ENCODE measurements at places on chromosomes 5 and 9.

GRCh38 chr9:82180711-82181110 is 192.1 kb downstream of the SPATA31D1 start:
- DNase-seq: no peak

DNA sequence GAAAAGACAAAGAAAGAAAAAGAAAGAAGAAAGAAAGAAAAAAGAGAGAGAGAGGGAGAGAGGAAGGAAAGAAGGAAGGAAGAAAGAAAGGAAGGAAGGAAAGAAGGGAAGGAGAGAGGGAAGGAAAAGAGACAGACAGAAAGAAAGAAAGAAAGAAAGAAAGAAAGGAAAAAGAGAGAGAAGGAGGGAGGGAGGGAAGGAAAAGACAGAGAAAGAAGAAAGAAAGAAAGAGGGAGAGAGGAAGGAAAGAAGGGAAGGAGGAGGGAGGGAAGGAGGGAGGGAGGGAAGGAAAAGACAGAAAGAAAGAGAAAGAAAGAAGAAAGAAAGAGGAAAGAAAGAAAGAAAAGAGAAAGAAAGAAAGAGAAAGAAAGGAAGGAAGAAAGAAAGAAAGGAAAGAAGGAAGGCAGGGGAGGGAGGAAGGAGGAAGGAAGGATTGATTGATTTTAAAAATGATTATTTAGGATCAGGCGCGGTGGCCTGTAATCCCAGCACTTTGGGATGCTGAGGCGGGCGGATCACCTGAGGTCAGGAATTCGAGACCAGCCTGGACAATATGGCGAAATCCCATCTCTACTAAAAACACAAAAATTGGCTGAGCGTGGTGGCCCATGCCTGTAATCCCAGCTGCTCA is 23.3 kb upstream of the TOR1B start:
- no peak for DNase-seq

GRCh38 chr5:80407735-80408483 is at the start of gene ZFYVE16:
TSS of gene ZFYVE16 (plus strand) at chr5:80408064. CDS start at chr5:80434148, 26,084 bp downstream.
- DNase-seq: peak; percentile 100

- DNase-seq: no peak
Measured at GRCh38 chr9:70119786-70120185, 76.1 kb downstream of the MAMDC2 start.

- DNase-seq: no peak
Measured at GRCh38 chr5:22050931-22051330, 802.2 kb downstream of the CDH12 start.

- no peak for DNase-seq
Measured at GRCh38 chr9:125343518-125344275, 82.1 kb downstream of the GAPVD1 start.

DNA sequence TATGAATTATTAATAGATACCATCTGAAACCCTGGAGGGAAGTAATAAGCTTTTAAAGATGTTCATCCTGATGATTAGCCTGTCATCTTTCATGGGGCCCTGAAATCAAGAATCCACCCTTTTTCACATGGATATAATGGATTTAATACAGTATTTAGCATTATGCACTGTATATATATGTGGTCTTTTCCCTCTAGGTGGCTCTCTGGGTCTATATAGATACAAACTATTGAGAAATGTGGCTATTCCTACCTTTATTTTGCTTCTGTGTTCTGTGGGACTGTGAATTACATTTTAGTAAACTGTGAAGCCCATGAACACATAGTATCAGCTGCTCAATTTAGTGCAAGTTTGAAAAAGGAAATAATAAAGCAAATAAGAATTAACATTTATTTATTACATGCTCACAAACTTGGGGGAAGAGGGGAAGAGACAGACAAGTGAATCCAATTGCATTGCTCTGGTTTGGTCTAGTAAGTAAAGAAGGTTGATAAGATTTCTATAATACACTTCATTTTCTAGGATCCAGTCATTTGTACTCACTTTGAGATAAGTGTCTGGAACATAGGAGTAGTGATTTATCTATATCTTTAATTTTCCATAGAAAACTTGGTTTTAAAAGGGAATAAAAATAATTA is 112.2 kb downstream of the SCAMP1 start:
- DNase-seq: no peak

- DNase-seq: no peak
Measured at GRCh38 chr5:113487416-113487780, 855 bp downstream of the MCC start.

DNA sequence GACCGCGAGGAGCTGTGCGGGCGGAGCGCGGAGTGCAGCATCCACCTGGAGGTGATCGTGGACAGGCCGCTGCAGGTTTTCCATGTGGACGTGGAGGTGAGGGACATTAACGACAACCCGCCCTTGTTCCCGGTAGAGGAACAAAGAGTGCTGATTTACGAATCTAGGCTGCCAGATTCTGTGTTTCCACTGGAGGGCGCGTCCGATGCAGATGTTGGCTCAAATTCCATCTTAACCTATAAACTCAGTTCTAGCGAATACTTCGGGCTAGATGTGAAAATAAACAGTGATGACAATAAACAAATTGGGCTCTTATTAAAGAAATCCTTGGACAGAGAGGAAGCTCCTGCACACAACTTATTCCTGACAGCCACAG is 590 bp downstream of the PCDHA6 start:
- DNase-seq: no peak

- no peak for DNase-seq
Measured at GRCh38 chr9:127033061-127033460, 89.4 kb downstream of the ANGPTL2 start.

DNA sequence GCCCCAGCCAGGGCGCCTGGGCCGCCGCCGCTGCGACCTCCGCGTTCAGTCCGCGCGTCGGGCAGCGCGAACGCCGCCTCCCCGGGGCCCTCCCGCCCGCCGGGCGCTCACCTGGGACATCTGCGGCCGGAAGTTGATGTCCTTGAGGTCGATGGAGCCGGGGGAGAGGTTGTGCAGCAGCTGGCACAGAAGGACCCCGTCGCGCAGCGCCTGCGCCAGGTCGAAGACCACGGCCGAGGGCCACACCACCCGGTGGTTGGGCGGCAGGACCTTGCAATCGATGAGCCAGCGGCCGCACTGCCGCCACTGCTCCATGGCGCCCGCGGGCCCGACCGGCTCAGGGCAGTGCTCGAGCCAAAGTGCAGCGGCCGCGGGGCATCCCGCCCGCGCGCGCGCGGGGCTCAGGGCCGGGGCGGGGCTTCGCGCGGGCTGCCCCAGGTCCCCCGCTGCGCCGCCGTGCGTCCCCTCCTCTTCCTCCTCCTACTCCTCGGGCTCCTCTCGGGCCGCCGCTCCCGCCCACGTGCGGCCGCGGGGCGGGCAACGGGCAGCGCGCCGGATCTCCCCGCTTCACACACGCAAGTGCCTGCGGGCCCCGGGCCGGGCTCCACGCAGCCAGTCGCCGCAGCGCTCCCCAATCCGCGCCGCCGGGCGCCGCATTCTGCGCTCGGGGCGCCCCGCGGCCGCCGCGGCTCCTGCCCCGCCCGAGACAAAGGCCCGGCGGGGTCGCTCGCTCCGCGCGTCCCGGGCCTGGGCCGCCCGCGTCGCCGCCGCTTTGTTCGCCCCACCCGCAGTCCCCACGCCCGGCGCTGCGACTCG is at the start of gene VAV2:
TSS of gene VAV2 (minus strand) at position 361 of the 816 bp plus-strand sequence. CDS start at position 315, 46 bp downstream.
- DNase-seq: no peak

DNA sequence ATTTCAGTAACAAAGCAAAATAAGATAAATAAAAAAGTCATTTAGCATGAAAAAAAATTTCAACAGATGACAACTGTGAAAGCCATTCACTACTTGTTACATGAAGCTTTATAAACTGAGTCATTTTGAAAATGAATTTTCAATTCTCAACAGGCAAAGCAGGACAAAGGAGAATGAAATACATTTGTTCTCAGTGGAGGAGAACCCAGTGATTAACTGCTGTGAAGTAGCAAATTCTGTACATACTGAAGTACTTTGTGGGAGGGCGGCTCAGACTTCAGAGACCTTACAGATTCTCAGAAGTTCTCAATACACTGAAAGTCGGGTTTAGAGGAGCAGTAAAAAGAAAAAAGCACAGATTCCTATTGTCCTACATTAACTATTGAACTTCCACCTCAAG is 21.7 kb downstream of the SKIC3 start:
- no peak for DNase-seq

- peak; percentile 42 for DNase-seq
Measured at GRCh38 chr9:16191691-16192402, 639.0 kb downstream of the CCDC171 start.

DNA sequence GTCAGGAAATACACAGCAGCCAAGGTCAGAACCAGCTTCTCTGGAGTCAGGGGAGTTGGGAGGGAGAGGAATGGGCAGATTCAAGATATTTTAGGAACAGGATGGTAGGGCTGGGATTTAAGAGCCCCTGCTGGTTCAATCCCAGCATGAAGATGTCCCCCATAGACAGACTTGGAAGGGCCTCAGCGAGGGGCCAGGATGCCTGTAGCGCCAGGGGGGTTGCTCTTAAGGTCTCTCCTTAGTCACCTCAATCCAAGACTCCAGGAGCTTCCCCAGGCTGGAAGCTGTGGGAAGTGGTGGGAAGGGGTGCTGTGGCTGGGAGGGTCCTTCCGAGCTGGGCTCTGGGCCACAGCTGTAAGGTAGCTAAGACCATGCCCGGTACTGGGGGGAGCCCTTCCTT is 8.1 kb upstream of the TSPAN17 start:
- DNase-seq: no peak

- peak; percentile 69 for DNase-seq
Measured at GRCh38 chr9:12774861-12775678, at the start of gene LURAP1L. TSS of gene LURAP1L (plus strand) at chr9:12775020. CDS start at chr9:12775716, 696 bp downstream.

GRCh38 chr5:172163346-172163745 is 24.7 kb downstream of the STK10 start:
- DNase-seq: no peak

GRCh38 chr5:139855946-139856540 is 60.4 kb downstream of the PSD2 start:
- DNase-seq: no peak
